GDM1 (cell line): ENCODE measurements at places on chromosomes 2 and 18.
A peak's percentile ranks its signal among the peaks of the same experiment; 100 is the strongest.

- DNase-seq: no peak
These were observed 37.7 kb downstream of the FBXO48 start for GRCh38 chr2:68429311-68429826.

DNA sequence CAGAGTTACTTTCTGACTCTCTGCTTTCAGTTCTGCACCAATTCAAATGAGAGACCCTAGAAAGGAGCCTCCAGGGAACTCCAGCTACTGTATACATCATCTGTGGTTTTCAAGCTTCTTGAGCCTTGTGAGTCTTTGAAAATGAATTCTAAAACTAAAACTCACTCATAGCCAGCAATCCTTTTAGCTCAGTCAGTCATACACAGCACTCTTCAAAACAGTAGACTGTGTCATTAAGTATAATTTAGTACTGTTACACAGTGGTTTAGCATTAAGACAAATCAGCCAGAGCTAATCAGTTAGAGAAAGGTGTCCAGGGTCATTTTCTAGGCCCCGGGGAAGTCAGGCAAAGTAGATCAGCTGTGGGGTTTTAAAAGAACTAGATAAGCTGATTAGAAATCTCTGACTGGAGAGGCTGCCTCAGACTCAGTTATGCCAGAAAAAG, 322.1 kb upstream of the THUMPD2 start:
- DNase-seq: no peak

- DNase-seq: no peak
These were observed 18.0 kb downstream of the SPEG start for GRCh38 chr2:219452361-219453317.

GRCh38 chr2:85768713-85769112, 14.9 kb downstream of the ATOH8 start:
- no peak for DNase-seq

- DNase-seq: no peak
These were observed 62.1 kb upstream of the REL start for GRCh38 chr2:60819155-60819862.

- no peak for DNase-seq
These were observed 21.5 kb upstream of the TNP1 start for GRCh38 chr2:216881411-216881810.

GRCh38 chr18:79917169-79917852, 34.1 kb downstream of the SLC66A2 start:
- no peak for DNase-seq

- no peak for DNase-seq
These were observed 76.3 kb upstream of the GLS start for GRCh38 chr2:190804182-190804795.

DNA sequence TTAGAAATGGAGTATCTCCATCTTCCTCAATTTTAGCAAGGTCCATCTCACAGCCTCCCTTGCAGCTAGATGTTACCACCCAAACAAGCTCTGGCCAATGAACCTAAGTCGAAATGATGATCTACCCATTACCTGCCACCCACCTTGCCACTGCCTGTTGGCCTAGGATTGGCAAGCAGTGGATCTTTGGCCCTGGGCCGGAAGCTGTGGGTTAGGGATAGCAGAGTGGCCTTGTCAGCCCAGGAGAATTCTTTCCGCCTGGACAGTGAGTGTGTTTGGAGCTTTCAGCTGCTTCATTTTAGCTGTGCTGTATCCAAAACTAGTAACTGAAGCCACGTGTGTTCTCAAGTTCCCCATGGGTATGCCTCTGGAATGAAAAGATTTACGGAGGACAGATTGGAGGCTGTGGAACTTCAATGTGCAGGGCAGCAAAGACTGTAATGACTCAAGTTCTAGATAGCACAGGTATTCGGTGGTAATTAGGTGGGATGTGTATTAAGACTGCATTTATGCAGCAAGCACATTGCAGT, 7.7 kb upstream of the PARD6G start:
- DNase-seq: no peak

DNA sequence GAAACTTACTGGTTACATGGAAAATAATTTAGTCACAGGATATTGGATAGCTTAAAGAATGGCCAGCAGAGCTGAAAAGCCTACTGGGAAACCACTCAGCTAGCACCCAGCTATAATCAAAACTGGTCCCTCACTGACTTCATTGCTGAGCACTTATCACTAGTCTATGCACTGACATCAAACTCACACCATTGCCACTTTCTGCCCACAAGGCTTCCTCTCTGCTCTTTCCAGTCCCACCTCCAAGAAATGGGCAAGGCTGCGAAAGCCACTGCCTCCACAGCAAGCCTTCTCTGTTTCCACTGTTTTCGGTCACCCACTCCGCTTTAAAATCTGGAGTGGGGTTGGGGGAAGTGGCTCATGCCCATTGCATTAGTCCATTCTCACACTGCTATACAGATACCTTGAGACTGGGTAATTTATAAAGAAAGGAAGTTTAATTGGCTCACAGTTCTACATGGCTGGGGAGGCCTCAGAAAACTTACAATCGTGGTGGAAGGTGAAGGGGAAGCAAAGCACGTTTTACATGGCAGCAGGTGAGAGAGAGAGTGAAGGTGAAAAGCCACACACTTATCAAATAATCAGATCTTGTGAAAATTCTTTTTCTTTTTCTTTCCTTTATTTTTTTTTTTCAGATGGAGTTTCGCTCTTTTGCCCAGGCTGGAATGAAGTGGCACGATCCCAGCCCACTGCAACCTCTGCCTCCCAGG, 77.0 kb upstream of the CERS6 start:
- DNase-seq: no peak

- DNase-seq: no peak
These were observed 2.8 kb upstream of the MOGAT1 start for GRCh38 chr2:222668494-222669154.

DNA sequence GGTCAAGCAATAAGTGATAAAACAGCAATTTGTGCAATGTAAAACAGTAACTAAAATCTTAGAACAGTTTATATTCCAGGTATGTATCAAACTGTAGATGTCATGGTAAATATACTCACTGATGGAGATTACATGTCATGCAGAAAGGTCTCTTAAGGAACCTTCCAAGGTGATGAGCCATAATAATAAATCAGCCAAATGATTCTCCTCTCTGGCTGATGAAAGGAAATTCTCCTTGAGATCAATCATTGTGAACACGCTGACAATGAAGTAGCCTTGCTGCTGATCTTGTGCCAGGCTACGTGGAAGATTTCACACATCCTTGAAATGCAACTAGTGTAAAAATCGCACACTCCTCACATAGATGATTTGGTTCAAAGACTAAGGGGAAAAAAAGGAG, 392.5 kb upstream of the CDH7 start:
- DNase-seq: no peak

DNA sequence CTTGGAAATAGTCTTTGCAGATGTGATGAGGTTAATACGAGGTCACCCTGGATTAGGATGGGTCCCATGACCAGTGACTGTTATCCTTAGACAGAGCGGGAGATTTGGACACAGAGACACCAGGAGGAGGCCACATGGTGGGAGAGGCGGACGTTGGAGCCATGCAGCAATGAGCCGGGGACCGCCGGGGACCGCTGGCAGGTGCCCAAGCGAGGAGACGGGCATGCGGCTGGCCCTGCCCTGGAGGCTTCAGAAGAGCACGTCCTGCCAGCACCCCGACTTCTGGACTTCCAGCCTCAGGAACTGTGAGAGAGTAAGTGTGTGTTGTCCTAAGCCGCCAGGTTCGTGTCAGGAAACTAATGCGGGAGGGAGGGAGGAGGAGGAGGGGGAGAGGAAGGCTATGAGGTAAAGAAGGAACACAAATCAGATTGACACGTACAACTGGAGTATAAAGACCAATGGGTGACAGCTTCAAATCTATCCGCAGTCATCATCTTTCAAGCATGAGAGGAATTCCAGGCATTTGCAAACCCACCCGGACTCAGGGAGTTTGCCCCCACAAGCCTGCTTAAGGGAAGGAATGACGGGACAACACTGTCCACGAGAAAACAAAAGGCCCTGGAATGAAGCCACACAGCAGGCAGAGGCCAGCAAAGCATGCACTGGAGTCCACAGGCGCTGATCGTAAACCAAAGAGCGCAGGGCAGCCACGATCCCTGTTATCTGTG, 11.6 kb upstream of the BOK start:
- DNase-seq: no peak

DNA sequence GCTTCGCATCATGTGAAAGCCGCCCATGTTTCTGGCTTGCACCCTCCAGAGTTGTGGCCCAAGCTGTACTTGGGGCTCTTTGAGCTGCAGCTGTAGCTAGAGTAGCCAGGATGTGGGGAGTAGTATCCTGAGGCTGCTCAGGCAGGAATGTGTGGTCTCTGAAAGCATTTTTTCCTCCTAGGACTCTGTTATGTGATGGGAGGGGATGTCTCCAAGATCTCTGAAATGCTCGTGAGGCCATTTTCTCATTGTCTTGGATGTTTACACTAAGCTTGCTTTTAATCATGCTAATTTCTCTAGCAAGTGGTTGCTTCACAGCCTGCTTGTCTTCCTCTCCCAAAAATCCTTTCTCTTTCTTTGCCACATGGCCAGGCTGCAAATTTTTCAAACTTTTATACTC, 687.6 kb downstream of the DCDC2C start:
- no peak for DNase-seq

DNA sequence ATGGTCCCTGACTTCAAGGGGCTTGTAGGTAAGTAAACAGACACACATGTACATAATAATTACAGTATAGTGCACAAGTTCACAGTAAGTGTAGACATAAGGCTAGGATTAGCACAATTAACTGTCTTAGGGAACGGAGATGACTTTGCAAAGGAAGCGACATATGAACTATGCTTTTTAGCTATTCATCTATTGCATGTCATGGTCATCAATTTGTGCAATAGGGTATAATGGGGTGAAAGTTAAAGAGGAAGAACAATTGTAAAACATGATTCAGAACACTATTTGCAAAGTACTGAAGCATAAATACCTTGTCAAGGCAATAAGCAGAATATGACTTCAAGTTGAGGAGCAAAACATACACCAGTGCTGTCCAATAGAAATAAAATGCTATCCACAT, 112.3 kb upstream of the SLC8A1 start:
- DNase-seq: no peak

GRCh38 chr2:216830346-216830745, 29.5 kb downstream of the TNP1 start:
- no peak for DNase-seq

DNA sequence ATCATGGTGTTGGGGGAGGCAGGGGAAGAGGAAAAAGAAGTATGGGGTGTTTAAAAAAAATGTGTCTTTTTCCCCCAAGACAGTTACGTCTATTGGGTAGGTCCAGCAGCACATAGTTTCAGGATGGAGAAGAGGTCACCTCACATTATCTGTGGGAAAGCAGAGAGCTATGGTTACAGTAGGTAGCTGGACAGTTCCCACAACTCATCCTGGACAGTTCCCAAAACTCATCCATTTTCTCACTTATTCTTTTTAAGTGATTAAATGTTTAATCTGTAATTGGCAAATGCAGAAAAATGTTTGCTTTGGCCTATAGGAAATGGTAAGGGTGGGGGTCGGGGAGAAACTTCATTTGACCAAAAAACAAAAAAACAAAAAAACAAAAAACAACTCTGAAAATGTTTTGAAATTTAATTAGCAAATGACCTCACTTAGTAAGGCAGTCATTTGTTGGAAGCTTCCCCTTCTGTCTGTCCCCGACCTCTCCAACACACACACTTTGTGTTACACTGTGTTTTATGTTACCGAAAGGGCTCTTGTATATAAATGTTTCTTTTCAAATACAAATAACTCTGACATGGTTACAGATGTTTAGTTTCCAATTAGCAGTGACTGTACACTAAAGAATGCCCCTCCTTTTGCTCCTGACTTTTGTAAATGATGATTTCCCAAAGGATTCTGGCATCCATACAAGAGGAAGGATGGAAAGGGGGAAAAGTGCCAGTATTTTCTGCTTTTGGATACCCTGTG, 173.3 kb upstream of the ZFP36L2 start:
- DNase-seq: no peak

DNA sequence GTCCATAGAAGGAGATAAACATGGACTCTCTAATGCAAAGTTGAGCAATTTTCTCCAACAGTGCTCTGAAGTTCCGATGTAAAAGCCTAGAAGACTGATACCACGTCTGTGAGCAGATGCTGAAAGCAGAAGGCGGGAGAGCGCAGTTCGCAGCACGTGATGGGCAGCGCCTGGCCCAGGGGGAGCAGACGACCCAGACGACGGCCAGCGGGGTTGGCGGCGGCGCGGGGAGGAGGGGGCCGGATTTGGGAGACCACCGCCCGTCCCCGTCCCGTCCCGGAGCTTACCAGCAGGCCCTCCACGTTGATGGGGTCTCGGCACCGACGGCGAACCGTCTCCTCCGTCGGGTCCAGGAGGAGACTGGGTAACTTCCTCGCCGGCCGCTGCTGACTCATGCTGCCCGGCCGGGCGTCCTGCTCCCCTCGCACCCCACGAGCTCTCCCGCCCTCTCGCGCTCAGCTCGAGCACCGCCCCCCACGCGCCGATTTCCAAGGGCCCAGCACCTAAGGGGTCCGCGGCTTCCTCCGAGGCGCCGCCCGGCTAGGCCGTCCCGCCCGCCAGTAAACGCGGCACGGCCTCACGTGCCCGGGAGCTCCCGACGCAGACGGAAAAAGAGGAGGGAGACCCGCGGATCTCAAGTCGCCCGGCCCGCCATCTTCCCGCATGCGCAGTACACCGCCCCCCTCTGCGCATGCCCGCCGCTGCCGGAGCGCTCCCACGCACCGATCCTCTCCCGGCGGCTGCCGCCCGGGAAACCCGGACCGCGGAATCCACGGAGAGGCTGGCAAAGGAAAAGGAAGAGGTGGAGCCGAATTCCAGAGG, at the start of gene E2F6:
E2F6 (minus strand) TSS at position 677 of the 822 bp plus-strand sequence; CDS start at position 395, 282 bp downstream.
- DNase-seq: peak; percentile 89

GRCh38 chr2:196314157-196314556, 142.8 kb upstream of the STK17B start:
- no peak for DNase-seq

DNA sequence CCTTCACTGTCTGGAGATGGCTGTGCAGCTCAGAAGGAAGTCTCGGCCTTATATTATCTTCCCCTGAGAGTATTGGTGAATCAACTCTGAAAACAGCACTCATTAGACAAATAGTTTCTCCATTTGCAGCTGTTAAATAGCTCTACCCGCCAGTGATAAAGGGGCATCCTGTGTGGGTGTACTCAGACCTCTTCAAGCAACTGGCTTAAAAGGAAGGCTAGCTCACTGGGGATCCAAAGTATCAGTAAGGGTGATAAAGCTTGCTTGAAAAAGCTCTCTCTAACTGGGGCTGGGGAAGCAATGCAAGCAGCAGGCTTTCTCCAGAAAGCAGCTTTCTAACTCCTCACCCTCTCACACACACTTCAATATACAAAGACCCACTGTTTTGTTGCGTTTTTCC, 64.9 kb upstream of the PSMD14 start:
- no peak for DNase-seq

- no peak for DNase-seq
These were observed 36.7 kb downstream of the PRKD3 start for GRCh38 chr2:37287966-37288365.
